ENCODE measurements at places on chromosomes 1 and 21. TPM values are rescaled to one million over a fixed set of nuclear protein-coding genes. Genes with fewer than 3 reads are reported as not detected.

The FCRL5 gene
- 0.17 TPM for total RNA-seq

DNA sequence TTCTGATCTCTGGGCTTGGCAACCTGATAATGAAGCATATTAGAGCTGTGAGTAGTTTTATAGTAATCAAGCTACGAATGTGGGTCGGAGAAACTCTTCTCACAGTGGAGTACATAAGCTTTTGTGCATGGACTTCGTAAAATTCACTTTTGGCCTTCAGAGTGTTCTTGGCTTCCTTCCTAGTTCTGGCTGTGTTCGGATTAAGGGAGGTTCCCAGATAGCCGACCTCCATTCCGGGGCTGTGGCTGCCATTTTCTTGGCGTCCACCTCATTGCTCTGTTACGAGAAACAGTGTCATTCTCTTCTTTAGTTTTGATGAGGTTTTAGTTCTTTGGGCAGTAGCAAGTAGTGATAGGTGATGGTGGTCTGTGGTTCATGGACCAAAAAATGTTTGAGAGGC, 26.3 kb downstream of the CAMTA1 start:
- DNase-seq = peak; percentile 41

GRCh38 chr1:40462956-40463590, 12.8 kb downstream of the ZFP69B start:
- DNase-seq = no peak

The OR2AK2 gene
- total RNA-seq = not detected

GRCh38 chr1:37036667-37037053, 2.3 kb upstream of the GRIK3 start:
- DNase-seq = no peak

DNA sequence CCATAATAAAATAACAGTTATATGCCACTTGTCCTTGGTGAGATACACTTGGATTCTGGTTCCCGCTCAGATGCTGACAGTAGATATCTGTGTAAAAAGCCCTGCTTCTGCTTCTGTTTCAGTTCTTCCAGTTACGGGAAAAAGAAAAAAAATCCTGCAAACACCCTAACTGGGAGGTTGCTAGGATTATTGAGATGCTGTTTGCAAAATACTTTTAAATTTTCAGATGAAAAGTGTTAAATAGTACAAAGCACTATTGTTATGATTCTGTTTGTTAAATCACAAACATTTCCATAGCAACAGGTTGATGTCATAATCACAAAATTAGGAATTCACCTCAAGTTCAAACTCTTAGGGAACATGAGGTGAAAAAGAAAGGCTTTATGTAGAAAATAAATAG, 232.3 kb downstream of the HMCN1 start:
- no peak for DNase-seq

DNA sequence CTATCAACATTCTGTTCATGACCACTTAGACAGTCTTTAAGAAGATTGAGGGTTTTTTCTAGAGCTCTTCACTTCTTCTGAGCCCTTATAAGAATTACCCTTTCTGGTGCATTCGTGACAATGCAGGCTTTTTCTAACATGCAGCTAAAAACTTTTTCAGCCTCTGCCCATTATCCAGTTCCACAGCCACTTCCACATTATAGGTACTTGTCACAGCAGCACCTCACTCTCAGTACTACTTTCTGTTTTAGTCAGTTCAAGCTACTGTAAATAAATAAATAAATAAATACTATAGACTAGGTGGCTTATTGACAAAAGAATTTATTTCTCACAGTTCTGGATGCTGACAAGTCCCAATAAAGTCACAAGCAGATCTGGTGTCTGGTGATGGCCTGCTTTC, 284.4 kb upstream of the PKN2 start:
- DNase-seq = no peak

The PLA2G2A gene
- total RNA-seq = 82.2 TPM

The AMPD1 gene
- total RNA-seq = 0.10 TPM

GRCh38 chr21:45533846-45534635, 8.2 kb downstream of the SLC19A1 start:
- peak; percentile 65 for DNase-seq

DNA sequence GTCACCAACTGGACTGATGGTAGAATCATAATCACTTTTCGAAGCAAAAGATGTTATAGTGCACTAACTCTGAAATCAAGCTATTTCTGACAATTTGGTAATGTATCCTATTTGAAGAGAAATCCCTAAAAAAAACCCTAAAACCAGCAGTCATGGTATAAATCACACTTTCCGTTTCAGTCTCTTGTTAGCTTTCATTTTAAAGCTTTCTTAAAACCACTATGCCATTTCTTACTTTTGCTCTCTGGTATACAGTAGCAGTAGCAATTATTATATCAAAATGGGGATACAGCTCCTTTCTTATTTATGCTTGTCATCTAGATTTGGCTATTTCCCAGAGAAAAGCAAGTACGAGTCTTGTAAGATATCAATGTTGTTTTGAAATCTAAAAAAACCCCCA, 323.3 kb downstream of the KCTD3 start:
- no peak for DNase-seq

GRCh38 chr1:213041443-213041842, 9.6 kb upstream of the RPS6KC1 start:
- DNase-seq = no peak

DNA sequence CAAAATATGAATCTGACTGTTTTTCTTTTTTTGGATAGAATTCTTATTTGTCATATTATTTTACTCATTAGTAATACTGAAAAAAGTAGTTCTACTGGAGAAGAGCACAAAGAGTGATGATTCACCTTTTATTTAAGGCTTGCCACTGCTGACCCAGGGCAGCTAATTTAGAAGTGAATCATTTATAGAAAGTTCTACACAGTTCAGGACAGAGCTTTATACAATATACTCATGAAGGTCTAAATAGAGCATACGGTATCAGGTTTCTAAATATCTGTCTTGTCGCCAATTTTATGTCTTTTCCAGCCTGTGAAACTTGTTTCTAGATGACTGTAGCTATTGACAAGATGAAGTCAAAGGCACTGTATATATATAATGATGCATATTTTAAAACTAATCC, 25.0 kb downstream of the GIPC2 start:
- DNase-seq = no peak

- DNase-seq = no peak
These were observed 68.3 kb downstream of the ADSS2 start for GRCh38 chr1:244383278-244383884.

The CREB3L4 gene
- 5.0 TPM for total RNA-seq

GRCh38 chr1:11473491-11474034, 5.4 kb upstream of the DISP3 start:
- no peak for DNase-seq

DNA sequence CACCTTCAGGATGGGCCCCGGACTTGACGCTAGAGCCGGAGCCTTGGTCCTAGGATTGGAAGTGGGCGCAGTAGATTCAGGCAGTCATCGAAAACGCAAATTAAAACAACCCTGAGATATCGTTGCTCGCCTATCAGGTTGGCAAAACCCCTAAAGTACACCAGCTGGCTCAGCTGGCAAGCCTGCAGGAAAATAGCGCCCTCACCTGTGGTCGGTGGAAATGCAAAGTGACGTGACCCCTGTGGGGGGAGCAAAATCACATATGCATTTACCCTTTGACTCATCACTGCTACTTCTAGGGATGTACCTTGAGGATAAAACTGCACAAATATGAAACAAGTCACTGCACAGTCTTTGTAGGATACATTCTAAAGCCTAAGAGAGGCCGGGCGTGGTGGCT, 170.3 kb upstream of the TMEM51 start:
- no peak for DNase-seq

GRCh38 chr21:41800425-41801320, 33.8 kb upstream of the RIPK4 start:
- DNase-seq = no peak

DNA sequence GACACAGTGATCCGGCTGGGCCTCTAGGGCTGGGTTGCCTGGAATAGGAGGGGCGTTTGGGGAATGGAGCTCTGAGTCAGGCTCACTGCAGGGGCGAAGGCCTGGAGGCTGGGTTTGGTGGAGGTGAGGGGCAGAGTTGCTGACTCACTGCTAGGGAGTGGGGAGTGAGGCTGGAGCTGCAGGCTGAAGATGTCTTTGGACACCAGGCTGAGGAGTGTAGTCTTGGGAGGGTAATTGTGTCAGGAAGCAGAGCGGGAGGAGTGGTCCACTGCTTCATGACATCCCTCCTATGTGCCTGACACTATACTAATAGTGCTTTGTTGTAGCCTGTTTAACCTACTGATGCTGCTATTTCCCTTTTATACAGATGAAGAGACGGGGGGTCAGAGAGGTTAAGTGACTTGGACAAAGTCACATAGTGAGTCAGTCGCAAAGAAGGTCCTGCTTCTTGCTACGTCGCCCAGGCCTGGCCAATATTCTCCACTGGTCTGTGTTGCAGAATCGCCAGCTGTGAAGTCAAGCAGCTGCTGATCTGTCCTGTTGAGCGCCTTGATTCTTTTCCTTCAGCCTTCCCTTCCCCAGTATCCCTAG, 13.6 kb downstream of the ACTL8 start:
- peak; percentile 37 for DNase-seq

GRCh38 chr1:165439330-165439729, 5.6 kb downstream of the RXRG start:
- DNase-seq = no peak

GRCh38 chr1:174794861-174795260, 204.9 kb upstream of the CACYBP start:
- no peak for DNase-seq

DNA sequence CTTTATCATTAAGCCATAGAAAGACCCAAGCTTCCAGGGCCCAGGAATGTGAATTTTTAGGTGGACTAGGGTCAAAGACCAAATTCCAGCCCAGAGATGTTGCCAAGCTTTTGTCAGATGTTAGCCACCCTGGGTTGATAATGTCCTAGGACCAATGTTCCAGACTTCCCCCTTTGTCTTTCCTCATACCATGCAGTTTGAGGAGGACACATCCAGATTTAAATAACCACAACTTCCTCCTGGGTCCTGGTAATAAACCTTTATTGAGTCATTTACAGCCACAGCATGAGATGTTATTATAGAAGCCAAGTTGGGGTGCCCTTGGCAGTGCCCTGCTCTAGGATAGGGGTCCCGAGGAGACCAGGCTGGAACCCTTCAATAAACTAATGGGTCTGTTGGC, 5.9 kb downstream of the TNR start:
- DNase-seq = no peak

DNA sequence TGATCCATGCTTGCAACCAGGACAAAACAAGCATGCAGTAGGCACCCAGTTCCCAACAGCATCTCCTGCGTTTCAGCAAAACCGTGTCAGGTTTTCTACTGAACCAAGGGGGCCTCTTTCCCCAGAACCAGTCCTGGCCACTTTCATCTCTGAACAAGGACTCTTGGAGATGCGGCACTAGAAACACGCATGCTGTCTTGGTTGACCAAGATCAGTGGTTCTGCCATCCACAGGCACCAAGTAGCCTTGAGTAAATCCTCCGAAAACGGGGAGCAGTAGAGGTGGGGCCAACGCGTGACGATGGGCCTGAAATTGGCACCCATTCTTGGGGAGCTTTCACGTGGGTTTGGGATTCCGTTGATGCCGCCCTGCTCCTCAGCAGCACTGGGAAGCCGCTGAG, 62.5 kb upstream of the AJAP1 start:
- DNase-seq = no peak

GRCh38 chr1:162389971-162390370, 8.4 kb downstream of the C1orf226 start:
- DNase-seq = no peak

DNA sequence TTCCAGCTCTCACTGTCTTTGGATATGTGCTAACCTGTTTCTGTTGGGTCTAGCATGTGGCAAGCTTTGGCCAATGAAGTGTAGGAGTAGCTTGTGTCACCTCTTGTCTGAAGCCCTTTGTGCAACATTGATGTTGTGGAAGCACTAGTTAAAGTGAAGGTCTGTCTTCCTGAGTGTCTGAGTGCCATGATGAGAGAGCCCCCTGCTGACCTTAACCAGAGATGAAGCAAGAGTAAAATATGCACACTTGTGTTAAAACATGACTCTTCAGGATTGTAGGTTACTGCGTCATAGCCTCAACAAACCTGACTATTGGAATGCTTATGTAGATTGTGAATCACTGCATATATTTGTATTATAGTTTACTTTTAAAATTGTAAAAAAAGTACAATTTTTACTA, 103.7 kb downstream of the NCAM2 start:
- no peak for DNase-seq

DNA sequence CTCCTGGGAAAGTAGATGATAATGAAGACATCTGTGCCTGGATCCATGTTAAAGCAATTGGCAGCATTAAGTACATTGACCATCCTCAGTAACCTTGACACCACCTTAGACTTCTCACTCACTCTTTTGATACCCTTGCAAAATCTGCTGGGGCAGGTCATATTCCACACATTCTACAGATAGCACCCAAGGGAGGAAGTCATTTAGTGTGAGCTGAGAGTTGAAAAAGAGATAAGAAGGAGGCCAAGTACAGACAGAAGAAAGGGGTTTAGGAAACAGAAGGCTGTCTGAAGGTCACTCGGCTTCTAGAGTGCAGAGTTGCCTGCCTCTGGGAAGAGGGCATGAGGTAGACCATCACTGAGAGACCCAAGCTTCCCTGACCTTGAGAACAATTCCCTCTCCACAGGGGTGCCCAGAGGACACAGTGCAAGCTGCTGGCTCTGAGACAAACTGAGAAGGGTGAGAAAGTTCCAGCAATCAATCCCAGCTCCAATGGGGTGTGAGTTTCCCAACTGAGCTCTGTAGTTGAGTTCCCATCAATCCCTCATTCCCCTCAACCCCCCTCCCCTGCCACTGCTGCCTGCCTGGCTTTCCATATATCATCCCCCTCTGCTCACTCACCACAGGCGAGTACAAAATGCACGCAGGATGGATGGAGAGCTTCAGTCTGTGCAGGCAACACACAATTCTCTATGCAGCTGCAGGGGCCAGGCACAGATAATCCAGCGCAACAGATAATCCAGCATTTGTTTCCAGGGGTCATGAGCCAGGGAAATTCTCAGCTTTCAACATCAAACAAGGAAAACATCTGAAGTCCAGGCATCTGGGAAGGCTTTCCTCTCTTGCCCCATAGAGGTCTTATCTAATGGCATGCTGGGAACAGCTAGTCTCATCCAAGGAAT, 7.4 kb upstream of the MOB3C start:
- no peak for DNase-seq

- peak; percentile 26 for DNase-seq
These were observed 11.4 kb upstream of the SELE start for GRCh38 chr1:169745015-169745861.

Measured in left ventricle myocardium superior (tissue), 1 donor.